Activated CD4-positive, alpha-beta memory T cell treated with anti-CD3 and anti-CD28 coated beads, Interleukin-2, amount 10 ng/mL, durations not matched to agents 7 days and 5 days (primary cell): ENCODE measurements at places on chromosomes 2 and 18. TPM values are rescaled to one million over a fixed set of nuclear protein-coding genes. Genes with fewer than 3 reads are reported as not detected.
A peak's percentile ranks its signal among the peaks of the same experiment; 100 is the strongest.

GRCh38 chr2:5235701-5236100 lies 456.5 kb upstream of the SOX11 start:
- no peak for DNase-seq

- peak; percentile 87 for DNase-seq
Observed at GRCh38 chr2:84939426-84940087, 31.4 kb upstream of the KCMF1 start.

PROC gene
- not detected for total RNA-seq

- no peak for DNase-seq
Observed at GRCh38 chr18:10313016-10313342, 141.5 kb upstream of the APCDD1 start.

DNA sequence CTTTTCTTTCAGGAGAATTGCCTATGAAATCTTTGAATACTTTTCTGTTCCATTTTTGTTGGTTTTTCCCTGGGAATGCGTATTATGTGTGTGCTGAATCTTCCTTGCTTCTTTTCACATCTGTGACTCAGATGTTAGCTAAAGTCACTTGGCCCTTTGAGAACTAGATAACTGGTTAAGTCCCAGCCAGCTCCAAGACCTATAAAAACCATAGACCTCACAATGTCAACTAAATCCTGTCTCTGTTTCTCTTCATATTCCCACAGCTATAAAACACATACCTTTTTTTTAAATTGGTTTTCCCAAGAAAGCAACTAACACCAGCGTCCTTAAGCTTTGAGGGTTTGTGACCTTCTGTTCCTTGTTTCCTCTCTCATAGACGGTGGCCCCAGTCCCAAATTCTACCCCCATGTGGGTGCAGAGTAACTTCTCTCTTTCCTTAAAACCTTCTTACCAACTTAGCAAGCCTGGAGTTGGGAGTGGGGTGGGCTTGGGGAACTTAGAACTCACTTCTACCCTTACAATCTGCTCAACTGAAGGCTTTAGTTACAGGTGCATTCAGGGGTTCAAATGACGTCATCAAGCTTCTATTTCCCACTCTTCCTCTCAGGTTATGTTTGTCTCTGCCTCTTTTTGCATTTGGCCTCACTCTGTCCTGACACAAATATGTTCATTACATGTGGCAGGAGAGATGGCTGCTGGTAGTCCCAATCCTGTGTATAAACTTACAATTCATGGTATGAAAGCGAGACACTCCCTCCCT lies 58.1 kb upstream of the TGIF1 start:
- DNase-seq, result no peak

GRCh38 chr2:197071213-197071612 lies 144.7 kb upstream of the PGAP1 start:
- no peak for DNase-seq

- no peak for DNase-seq
Observed at GRCh38 chr2:119546447-119546767, 2.2 kb downstream of the CFAP221 start.

DNA sequence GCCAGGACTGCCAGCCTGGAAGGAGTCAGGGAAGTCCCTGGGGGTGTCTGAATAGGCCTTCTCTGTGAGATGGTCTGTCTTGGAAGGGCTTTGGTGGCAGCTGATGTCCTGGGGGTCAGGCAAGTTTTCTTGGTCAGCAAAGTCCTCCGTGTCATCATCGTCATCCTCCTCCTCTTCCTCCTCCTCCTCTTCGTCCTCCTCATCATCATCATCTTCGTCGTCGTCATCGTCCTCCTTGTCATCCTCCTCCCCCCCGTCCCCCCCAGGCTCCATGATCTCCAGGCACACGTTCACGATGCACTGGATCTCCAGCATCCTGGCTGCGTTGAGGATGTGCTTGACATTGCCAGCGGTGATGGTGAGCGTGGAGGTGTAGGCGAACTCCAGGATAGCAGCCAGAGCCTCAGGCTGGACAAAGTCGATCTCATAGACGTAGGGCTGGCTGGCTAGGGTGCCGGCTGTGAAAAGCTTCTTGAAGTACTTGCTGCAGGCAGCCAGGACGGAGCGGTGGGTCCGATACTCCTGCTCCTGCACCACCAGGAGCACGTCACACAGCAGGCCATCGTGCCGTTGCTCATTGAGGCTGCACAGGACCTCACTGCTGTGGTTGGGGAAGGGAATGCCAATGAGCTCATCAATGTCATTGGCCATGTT lies 110.1 kb upstream of the SMAD2 start:
- no peak for DNase-seq

BCL2 gene
- 109 TPM for total RNA-seq
